ENCODE measurements at places on chromosomes 11 and 22. TPM values are rescaled to one million over a fixed set of nuclear protein-coding genes. Genes with fewer than 3 reads are reported as not detected.

- H3K27ac ChIP-seq, result no peak overlapping the region
- H3K4me1 ChIP-seq, result no peaks in the 10 kb centered on the region
- DNase-seq, result no peak
- H3K4me3 ChIP-seq, result no peak overlapping the region
- H3K27me3 ChIP-seq, result no peaks in the 10 kb centered on the region
These were observed 53.9 kb upstream of the SHISAL1 start for GRCh38 chr22:44366372-44367300.

DNA sequence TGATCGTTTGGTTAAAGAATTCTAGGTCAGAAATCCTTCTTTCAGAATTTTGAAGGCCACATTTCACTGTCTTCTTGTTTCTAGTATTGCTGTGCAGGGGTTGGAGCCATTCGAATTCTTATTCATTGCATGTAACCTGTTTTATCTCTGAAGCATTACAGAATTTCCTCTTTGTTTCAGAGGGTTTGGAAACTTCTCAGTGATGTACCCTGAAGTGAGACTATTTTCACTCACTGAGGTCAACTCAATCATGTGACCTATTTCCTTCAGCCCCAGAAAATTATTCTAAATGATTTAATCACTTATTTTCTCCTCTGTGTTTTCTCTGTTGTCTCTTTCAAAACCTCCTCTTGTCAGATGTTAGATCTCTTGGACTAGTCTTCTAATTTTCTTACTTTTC lies 147.8 kb downstream of the ENTHD1 start:
- no peaks in the 10 kb centered on the region for H3K27me3 ChIP-seq
- peak overlapping the region; percentile 4 for H3K27ac ChIP-seq
- H3K4me1 ChIP-seq, result peaks cover 22% of the 10 kb centered on the region
- peak; percentile 17 for DNase-seq
- H3K4me3 ChIP-seq, result no peak overlapping the region

- H3K4me1 ChIP-seq, result peaks cover 18% of the 10 kb centered on the region
- no peak overlapping the region for H3K4me3 ChIP-seq
- H3K27ac ChIP-seq, result no peak overlapping the region
- H3K36me3 ChIP-seq, result no peaks in the 10 kb centered on the region
- no peaks in the 10 kb centered on the region for H3K27me3 ChIP-seq
These were observed 434.5 kb upstream of the CCDC90B start for GRCh38 chr11:83720675-83721074.

GRCh38 chr11:67464411-67465188 lies 4.5 kb downstream of the TMEM134 start:
- peaks cover 89% of the 10 kb centered on the region for H3K4me1 ChIP-seq
- H3K27ac ChIP-seq, result peak overlapping the region; percentile 94
- peak; percentile 94 for DNase-seq
- H3K36me3 ChIP-seq, result peaks cover 9% of the 10 kb centered on the region

GRCh38 chr11:115919341-115920091 lies 415.3 kb upstream of the CADM1 start:
- no peak overlapping the region for H3K27ac ChIP-seq
- no peak for DNase-seq
- no peak overlapping the region for H3K4me3 ChIP-seq
- no peaks in the 10 kb centered on the region for H3K27me3 ChIP-seq
- no peaks in the 10 kb centered on the region for H3K4me1 ChIP-seq
- H3K36me3 ChIP-seq, result no peaks in the 10 kb centered on the region

GRCh38 chr11:29962243-29962642 lies 54.6 kb downstream of the KCNA4 start:
- H3K27ac ChIP-seq, result no peak overlapping the region
- H3K4me1 ChIP-seq, result no peaks in the 10 kb centered on the region
- DNase-seq, result no peak
- H3K4me3 ChIP-seq, result no peak overlapping the region
- H3K27me3 ChIP-seq, result no peaks in the 10 kb centered on the region
- no peaks in the 10 kb centered on the region for H3K36me3 ChIP-seq

- H3K36me3 ChIP-seq, result no peaks in the 10 kb centered on the region
- DNase-seq, result no peak
- peaks cover 2% of the 10 kb centered on the region for H3K4me1 ChIP-seq
- no peak overlapping the region for H3K27ac ChIP-seq
- H3K4me3 ChIP-seq, result no peak overlapping the region
These were observed 5.8 kb downstream of the CYB5R2 start for GRCh38 chr11:7667460-7667859.

DNA sequence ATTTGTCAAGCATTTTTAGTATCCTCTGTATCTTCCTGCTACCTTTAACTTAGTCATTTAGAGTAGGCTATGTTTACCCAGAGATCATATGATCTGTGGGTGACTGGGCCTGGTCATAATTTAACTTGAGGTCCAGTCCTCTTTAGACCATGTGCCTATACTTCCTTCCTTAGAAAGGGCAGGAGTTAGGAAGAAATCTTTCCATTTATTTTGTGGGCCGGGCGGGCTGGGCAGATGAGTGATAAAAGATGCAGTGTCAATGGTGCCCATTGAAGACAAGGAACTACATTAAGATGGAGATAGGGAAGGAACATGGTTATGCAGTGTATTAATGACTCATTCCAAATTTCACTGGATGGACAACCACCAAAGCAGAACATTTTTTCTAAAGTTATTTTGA lies 30.9 kb upstream of the PDE3B start:
- no peaks in the 10 kb centered on the region for H3K36me3 ChIP-seq
- H3K4me3 ChIP-seq, result no peak overlapping the region
- no peaks in the 10 kb centered on the region for H3K4me1 ChIP-seq
- no peaks in the 10 kb centered on the region for H3K27me3 ChIP-seq
- no peak overlapping the region for H3K27ac ChIP-seq
- DNase-seq, result no peak

DNA sequence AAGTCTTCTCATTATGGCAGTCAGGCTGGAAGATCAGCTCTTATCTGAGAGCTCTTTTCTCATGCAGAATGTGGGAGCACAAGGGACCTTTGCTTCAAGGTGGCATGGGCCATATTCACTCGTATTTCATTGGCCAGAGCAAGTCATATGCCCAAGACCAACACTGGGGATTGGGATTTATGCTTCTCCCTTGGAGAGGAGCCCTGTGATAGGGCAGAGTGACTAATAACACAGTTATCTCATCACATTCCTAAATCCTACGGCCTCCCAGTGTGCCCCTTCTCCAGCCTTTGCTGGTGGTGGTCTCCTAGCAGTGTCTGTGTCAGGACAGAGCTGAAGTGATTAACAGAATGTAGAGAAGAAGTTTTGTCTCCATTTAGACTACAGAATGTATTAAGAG lies 48.6 kb downstream of the SYT9 start:
- H3K4me1 ChIP-seq, result no peaks in the 10 kb centered on the region
- H3K27me3 ChIP-seq, result no peaks in the 10 kb centered on the region
- H3K36me3 ChIP-seq, result no peaks in the 10 kb centered on the region
- no peak overlapping the region for H3K4me3 ChIP-seq
- DNase-seq, result no peak

- no peak for DNase-seq
- H3K27ac ChIP-seq, result no peak overlapping the region
- H3K4me1 ChIP-seq, result no peaks in the 10 kb centered on the region
- H3K4me3 ChIP-seq, result no peak overlapping the region
- H3K27me3 ChIP-seq, result no peaks in the 10 kb centered on the region
- H3K36me3 ChIP-seq, result no peaks in the 10 kb centered on the region
These were observed 173.5 kb downstream of the TRIM29 start for GRCh38 chr11:119964136-119965025.

- H3K4me3 ChIP-seq, result no peak overlapping the region
- no peaks in the 10 kb centered on the region for H3K36me3 ChIP-seq
- no peak for DNase-seq
- no peaks in the 10 kb centered on the region for H3K27me3 ChIP-seq
- H3K27ac ChIP-seq, result no peak overlapping the region
- H3K4me1 ChIP-seq, result peaks cover 50% of the 10 kb centered on the region
These were observed 177.1 kb upstream of the B3GAT1 start for GRCh38 chr11:134589129-134589528.

Gene MTMR2
- 5.3 TPM for polyA plus RNA-seq

Gene PHETA2
- 1.1 TPM for polyA plus RNA-seq

Gene VSTM5
- polyA plus RNA-seq, result not detected

Gene OR56A1
- not detected for polyA plus RNA-seq

- DNase-seq, result no peak
- H3K27ac ChIP-seq, result no peak overlapping the region
- H3K27me3 ChIP-seq, result no peaks in the 10 kb centered on the region
These were observed 15.4 kb downstream of the FAM83F start for GRCh38 chr22:40009951-40010671.

- no peaks in the 10 kb centered on the region for H3K27me3 ChIP-seq
- H3K4me1 ChIP-seq, result peaks cover 58% of the 10 kb centered on the region
- no peak overlapping the region for H3K4me3 ChIP-seq
- no peaks in the 10 kb centered on the region for H3K36me3 ChIP-seq
These were observed 75.2 kb upstream of the TP53I11 start for GRCh38 chr11:45025716-45026492.

Gene CDON
- 0.30 TPM for polyA plus RNA-seq

DNA sequence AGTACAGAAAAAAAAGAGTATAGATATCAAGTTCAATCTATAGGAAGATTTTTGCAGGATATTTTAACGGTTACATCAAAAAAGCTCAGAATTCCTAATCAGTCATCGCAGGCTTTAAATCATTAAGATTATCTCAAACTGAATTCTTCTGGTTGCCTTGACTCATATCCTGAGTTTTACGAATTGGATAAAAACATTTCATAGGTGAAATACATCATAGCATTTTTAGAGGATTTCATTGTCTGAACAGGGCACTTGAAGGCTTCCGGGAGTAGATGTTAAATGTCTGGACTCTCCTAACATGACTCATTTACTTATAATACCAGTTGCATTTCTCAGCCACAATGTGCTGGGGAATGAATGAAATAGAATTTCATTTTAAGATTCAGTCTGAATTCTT lies 2216.6 kb upstream of the RAG2 start:
- no peak for DNase-seq
- no peaks in the 10 kb centered on the region for H3K27me3 ChIP-seq
- no peaks in the 10 kb centered on the region for H3K4me1 ChIP-seq
- no peak overlapping the region for H3K27ac ChIP-seq
- H3K4me3 ChIP-seq, result no peak overlapping the region
